ENCODE measurements at places on chromosomes 1 and 21.
A peak's percentile ranks its signal among the peaks of the same experiment; 100 is the strongest.

GRCh38 chr1:192826791-192827546, 18.1 kb downstream of the RGS2 start:
- DNase-seq = no peak

- DNase-seq = peak; percentile 71
Measured at GRCh38 chr1:62271948-62272728, 47.1 kb downstream of the KANK4 start.

DNA sequence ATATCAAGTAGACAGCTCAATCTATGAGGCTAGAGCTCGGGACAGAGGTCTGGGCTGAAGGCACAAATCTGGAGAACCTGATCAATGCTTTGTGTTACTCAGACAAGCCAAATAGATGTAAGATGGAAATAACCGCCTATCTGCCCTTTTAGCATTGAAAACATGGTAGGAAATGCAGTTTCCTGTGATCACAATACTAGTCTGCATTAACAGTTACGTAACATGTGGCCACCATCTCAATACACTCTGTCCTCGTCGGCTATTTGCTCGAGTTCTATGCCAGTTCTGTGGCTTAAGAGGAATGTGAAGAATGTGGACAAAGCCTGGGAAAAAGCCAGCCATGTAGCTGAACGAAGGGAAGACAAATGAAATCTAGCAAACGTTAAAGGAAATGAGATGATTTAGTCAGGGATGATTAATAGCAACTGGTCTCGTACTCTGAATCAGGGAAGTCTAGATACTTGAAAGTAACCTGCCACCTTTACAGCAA, 73.3 kb downstream of the HSF2BP start:
- DNase-seq = no peak

DNA sequence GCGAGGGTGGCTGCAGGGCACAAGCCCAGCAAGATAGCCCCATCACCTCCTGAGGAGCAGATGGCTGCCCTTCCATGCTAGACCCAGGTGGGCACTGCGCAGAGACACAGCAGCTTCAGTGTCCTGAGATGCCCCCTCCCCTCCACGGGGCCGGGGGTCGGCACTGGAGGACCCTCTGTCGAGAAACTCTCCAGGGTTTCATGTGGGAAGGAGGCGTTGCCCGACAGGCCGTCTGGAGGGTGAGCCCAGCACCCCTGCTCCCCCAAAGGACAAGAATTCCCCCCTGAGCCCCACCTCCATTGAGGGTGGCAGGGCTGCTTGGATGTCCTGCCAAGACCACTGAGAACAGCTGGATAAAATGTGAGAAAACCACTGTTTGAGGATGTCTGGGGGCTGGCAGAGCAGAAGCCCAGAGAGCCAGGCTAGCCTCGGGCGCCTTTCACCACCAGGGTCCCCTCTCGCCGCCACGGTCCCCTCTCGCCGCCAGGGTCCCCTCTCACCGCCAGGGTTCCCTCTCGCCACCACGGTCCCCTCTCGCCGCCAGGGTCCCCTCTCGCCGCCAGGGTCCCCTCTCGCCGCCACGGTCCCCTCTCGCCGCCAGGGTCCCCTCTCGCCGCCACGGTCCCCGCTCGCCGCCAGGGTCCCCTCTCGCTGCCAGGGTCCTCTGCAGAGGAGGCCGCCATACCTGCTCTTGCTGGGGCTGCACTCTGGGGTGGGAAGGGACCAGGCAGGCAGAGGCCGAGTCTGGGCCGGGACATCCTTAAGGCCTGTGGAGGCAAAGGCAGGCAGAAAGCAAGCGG, 44.2 kb downstream of the SLC19A1 start:
- DNase-seq = no peak

GRCh38 chr1:119737040-119737682, 25.4 kb downstream of the PHGDH start:
- no peak for DNase-seq
